Temporal lobe (tissue), 4 donors: ENCODE measurements at places on chromosomes 4 and X. TPM values are rescaled to one million over a fixed set of nuclear protein-coding genes. Genes with fewer than 3 reads are reported as not detected.

Gene PAGE4
- not detected for total RNA-seq

Gene MAGEC2
- total RNA-seq = not detected

Gene FGF5
- 1.2 TPM for total RNA-seq

Gene ARHGAP36
- total RNA-seq = under 0.01 TPM

Gene GYPB
- total RNA-seq = not detected

Gene SAT1
- 66.9 TPM for total RNA-seq

Gene ANOS1
- total RNA-seq = 23.4 TPM

Gene PPEF2
- under 0.01 TPM for total RNA-seq

Gene HMGN5
- total RNA-seq = 3.4 TPM

Gene GABRA4
- total RNA-seq = 22.4 TPM

Gene MTCP1
- 4.9 TPM for total RNA-seq

Gene ZAR1
- total RNA-seq = 0.25 TPM

Gene SPANXD
- not detected for total RNA-seq

Gene AKAP14
- not detected for total RNA-seq

Gene FDCSP
- total RNA-seq = not detected

Gene CTAG1A
- total RNA-seq = not detected

Gene MAGEA8
- total RNA-seq = not detected

Gene SH2D1A
- 0.25 TPM for total RNA-seq

Gene TMPRSS11F
- not detected for total RNA-seq

Gene TLR10
- 0.74 TPM for total RNA-seq

Gene EOLA2
- 13.5 TPM for total RNA-seq

Gene P2RY8
- total RNA-seq = not detected

Gene FRAS1
- total RNA-seq = 11.3 TPM

Gene AMOT
- total RNA-seq = 15.5 TPM
